ENCODE measurements at places on chromosomes 7 and 10.

DNA sequence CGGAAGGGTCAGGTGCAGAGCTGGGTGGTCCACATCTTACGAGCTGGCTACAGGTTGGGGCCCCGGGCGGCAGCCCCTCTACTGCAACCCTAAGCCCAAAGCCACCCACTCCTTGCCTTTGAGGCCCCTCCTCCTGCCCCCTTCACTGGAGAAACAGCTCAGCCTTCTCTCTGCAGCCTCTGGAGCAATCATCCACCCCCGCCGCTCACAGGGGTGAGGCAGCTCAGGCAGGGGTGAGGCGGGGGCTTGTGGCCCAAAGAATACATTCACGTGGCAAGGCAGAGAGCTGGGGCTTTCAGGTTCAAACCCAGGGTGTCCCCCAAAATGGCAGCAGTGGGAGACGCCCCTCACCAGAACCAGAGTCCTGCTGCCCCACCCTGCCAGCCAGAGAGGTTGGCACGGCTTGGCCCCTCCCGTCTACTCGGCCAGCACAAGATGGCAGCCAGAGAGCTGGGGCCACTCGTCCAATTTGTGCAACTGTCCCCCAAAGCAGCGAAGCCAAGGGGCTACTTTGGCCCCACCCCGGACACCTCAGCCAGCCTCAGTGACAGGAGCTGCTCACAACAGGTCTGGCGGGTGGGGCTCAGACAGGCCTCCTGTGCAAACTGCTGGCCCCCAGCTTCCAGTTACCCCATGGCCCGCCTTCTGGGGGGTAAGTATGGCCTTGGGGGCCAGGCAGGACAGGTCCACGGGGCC is 7.2 kb downstream of the GNB2 start:
- no peak for DNase-seq

DNA sequence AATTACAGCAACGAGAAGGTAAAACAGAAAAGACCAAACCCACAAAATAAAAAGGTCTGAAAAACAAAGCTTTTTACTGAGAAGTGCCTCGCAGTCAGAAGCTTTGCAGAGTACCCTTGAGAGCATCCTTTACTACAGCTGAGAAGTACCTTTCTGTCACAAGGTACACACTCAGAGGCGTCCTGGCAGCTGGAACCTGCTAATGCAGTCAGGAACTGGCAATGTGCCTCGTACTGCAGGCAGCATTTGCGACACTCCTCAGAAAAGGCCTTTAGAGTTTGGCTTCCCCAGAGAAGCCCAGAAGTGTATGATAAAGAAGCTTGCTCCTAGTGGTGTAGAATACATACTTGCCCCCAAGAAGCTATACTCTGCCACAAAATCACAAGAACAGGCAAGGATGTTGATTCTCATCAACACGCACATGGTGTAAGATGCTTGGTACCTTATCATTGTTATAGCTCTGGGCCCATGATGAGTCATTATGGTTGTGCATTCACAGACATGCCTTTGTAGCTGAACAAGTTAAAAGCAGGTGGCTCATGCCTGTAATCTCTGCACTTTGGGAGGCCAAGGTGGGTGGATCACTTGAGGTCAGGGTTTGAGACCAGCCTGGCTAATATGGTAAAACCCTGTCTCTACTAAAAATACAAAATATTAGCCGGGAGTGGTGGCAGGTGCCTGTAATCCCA is 2.0 kb upstream of the GTPBP4 start:
- DNase-seq = no peak

- peak; percentile 45 for DNase-seq
Measured at GRCh38 chr7:693280-693679, 33.2 kb upstream of the DNAAF5 start.

DNA sequence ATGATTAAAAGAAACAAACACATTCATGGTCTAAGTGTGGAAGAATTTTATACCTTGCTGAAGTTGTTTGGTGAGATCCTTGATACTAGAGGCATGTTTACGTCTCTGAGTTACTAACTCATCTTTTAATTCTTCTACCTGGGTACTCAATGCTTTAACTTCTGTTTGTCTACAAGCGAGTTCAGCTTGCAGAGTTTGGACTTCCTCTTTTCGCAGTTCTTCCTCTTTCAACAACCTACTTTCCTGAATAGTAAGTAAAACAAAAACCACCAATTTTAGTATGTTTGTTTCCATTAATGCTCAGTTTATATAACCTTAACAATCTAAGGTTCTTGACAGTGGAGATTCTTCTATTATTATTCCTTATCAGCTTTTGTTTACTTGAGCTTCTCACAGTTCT is 42.9 kb downstream of the CCDC186 start:
- DNase-seq = no peak

DNA sequence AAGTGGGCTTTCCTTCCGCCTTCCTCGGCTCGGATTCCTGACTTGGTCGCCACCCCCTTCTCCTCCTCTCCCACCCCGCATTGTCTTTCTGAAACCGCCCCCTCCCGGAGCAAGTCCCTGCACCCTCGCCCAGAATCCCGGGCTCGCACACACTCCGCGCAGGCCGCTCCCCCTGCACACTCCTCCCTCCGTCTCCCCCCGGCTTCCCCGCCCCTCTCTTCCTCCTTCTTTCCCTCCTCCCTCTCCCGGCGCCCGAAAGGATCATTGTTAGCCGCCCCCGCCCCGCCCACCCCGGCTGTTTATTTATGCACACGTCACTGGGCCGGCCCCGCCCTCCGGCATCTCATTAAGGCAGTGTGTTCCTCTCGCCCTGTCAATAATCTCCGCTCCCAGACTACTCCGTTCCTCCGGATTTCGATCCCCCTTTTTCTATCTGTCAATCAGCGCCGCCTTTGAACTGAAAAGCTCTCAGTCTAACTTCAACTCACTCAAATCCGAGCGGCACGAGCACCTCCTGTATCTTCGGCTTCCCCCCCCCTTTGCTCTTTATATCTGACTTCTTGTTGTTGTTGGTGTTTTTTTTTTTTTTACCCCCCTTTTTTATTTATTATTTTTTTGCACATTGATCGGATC is at the start of gene TCF7L2:
TSS of gene TCF7L2 (plus strand) at position 373 of the 633 bp plus-strand sequence. CDS start 510 bp downstream, outside the sequence.
- DNase-seq = peak; percentile 85

GRCh38 chr7:78499283-78499682 is 700.7 kb downstream of the PHTF2 start:
- no peak for DNase-seq

DNA sequence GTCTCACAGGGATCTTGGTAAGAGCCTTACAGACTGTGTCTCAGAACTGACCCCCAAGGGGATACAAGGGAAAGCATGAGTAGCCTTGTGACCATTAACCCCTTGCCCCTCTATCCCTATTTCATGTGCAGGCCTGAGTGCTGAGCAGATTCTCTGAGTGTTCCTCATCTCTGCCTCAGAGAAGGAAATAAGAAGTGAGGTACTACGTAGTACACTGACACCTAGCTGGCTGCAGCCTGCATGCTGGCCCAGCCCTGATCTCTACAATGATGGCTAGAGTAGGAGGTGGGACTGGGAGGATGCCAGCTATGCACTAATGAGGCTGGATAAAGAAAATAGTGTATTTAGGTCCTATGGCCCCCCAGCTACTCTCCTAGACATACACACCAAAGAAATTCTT is 174.9 kb upstream of the HPS1 start:
- no peak for DNase-seq

- DNase-seq = no peak
Measured at GRCh38 chr10:19033741-19034140, 14.9 kb upstream of the MALRD1 start.

- no peak for DNase-seq
Measured at GRCh38 chr7:66641526-66641871, 12.8 kb downstream of the KCTD7 start.

GRCh38 chr7:110296321-110296720 is 794.6 kb upstream of the LRRN3 start:
- no peak for DNase-seq

DNA sequence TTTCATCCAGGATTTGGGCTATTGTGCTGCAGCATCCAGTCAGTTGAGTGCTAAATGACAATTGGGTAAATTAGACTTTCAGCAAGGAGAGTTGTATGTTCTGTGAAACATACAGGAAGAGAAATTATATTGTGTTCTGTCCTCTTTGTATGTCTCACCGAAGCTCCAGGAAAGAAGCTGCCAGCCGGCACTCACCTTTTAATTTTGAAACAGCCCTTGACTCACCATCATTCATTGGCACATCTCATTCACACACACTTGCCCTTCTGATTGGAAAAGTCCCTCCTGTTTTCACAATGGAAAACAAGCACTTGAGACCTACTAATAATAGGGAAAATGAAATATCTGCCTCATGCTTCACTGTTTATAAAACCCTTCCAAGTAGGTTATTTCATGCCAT is 495.6 kb downstream of the RPS24 start:
- DNase-seq = no peak

GRCh38 chr7:51288896-51289622 is 27.6 kb downstream of the COBL start:
- no peak for DNase-seq

DNA sequence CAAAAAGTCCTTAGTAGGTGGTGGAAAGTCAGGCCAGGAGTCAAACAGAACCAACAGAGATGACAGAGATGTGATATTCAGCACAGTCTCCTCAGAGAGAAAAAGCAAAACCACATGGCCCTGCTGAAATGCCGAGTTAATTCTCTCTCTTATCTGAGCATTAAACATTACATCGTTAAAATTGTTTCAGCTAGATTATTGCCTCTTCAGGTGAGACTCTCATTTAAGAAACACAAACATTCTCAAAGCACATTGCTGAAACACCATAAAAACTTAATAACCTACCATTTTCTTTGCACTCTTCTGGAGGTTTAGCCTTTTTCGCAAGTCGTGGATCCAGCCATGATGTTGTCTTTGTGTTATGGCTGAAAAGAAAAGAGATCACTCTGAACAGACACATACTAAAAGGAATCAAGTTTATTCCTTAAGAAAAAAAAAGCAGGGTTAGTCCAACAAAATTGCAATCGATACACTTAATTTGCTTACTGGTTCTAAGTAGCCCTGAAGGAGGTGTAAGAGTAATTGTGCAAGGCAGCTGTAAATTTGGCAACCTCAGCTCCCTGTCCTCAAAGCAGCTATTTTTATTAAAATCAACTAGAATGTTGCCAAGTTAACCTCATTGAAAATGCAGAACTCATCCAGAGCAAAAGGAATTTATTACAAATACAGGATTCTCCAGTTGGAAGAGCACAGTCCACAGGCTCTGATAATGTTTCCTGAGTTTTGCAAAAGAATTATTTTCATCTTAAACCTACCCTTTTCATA is 691.1 kb downstream of the PHTF2 start:
- DNase-seq = no peak

DNA sequence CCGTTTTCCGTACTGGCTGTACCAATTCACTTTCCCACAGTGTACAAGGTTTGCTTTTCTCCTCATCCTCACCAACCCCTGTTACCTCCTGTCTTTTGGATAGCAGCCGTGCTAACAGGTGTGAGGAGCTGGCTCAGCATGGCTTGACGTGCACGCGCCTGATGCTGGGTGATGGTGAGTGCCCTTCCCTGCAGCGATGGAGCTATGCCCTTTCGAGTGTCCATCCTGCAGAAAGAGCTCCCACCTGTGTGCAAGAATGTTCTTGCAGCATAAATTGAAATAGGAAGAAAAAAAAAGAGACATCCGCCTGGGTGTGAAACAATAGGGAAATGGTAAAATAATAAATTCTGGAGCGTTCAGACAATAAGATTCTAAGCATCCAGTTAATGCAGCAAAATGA is 9.5 kb upstream of the UBE3C start:
- no peak for DNase-seq

DNA sequence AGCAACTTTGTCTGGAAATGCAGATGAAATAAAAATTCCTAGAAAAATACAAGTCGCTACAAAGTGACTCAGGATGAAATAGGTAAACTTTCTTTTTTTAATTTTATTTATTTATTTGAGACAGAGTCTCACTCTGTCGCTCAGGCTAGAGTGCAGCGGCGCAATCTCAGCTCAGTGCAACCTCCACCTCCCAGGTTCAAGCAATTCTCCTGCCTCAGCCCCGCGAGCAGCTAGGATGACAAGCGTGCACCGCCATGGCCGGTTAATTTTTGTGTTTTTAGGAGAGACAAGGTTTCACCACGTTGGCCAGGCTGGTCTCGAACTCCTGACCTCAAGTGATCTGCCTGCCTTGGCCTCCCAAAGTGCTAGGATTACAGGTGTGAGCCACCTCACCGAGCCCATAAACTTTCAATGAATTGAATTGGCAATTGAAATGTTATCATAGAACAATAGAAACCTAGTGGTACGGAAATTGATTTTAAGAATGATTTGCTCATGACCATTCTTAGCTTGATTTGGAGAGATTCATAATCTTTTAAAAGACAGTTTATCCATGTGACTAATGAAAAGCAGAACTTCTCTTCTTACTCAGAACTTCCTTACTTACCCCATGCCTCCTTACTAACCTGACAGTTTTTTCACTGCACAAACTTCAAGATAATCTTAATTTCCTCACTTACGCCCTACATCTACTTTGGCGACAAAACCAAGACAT is 161.7 kb downstream of the FAM107B start:
- DNase-seq = no peak

Data from activated effector memory CD4-positive, alpha-beta T cell treated with anti-CD3 and anti-CD28 coated beads, Interleukin-2, amount 50 U/mL, for 16 hours (primary cell).